ENCODE measurements at places on chromosomes 2 and 18.

DNA sequence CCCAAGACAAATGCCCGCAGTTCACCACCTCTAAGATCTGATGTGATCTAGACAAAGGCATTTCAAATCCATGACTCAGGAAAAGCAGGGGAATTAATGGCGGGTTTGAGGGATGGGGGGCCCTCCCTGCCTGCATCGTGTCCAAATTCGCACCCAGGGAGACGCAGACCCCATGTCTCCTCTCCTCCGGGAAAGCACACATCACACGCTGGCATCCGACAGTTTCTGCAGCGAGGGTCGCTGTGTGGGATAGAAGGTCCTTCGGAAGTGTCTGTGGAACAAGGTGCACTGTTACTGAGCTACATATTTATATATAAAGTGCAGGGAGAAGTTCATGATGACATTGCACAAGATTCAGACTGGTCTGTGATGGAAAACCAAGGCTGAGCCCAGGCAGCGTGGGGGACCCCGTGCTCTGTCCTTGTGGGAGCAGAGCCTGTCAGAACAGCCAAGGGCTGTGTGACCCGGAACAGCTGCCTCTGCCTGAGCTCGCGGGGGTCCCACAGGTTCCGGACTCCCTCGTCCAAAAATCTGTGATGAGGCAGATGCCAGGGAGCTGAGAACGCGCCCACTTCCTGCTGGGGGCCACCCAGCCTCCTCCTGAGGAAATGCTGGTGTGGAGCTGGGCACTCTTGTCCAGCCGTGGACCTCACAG, 82.3 kb upstream of the CTDP1 start:
- DNase-seq, result no peak

- DNase-seq, result no peak
Measured at GRCh38 chr2:223797811-223798721, 39.3 kb downstream of the AP1S3 start.

DNA sequence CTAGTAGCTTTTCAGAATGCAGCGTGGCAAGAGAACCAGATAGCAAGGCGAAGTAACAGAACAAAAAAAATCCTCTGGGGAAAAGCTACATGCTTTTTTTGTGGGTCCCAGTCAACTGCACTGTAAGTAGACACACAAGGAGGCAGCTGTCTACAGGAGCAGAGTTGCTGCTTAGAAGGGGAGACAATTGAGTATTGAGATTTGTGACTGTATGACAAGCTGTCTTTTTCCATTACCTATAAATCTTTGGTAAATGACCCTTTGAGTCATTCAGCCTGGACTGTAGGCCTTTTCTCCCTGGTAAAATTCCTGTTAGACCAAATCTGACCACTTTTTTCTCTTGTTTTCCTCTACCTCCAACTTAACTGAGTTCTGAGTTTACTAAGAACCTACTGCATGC, 144.1 kb upstream of the FOSL2 start:
- DNase-seq, result no peak

DNA sequence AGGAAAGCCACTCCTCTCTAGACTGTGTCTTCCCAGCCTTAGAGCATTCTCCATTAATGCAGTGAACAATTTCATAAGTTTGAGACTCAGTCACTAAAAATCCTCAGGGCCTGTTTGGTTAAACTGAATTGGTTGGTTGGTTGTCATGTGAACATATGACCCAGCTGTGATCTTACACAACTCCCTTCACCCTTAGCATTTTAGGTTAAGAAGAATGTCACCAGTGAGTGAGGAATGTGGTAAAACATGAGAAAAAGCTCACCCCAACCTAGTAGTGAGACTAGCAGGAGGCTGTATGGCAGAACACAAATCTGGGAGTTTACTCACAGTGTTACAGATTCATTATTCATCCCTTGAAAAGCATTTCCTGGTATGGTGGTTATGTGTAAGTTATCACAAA, 32.4 kb downstream of the LHCGR start:
- no peak for DNase-seq

GRCh38 chr2:197140045-197140444, 170.5 kb downstream of the ANKRD44 start:
- no peak for DNase-seq

DNA sequence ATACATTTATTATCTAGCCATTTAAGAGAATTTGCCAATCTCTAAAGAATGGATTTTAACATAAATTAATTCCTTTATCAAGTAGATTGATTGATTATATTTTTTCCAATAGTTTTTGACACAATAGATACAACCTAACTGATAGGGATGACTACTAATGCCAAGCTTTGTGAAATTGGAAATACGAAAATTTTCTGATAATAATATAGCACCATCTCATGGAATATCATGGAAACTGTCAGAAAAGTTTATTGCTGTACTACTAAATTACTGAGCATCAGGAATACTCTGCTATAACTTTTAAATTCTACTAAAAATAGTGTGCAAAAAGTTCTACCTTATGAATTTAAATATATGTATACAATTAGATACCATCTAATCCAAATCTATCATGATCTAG, 101.8 kb upstream of the MAP2 start:
- no peak for DNase-seq

GRCh38 chr18:34707670-34708069, 2.4 kb upstream of the DTNA start:
- DNase-seq, result no peak

- DNase-seq, result no peak
Measured at GRCh38 chr2:158973116-158973956, 4.9 kb downstream of the TANC1 start.

DNA sequence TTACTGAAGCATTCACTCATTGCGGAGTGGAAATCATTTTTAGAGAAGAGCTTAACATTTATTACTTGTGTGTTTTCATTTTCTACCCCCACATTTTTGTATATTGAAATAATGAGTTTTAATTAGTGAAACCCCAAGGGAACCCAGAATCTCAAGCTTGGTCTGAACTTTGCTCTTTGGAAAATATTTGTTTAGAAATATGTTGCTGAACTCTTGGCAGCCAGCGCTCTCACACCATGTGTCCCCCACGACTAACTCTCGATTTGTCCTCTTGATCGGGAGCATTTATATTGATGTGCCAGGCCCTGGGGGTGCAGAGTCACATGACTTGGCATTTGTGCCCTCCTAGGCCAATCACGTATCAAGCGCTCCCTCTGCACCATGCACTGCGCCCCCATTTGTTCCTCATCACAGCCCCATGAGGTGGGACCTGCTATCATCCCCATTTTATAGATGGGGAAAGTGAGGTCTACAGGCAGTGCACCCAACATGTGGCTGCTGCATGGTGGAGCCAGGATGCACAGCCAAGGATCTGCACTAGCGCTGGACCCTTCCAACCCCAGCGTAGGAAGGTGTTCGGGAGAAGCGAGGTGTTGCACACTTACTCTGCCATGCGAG, 149.7 kb downstream of the NCK2 start:
- no peak for DNase-seq

DNA sequence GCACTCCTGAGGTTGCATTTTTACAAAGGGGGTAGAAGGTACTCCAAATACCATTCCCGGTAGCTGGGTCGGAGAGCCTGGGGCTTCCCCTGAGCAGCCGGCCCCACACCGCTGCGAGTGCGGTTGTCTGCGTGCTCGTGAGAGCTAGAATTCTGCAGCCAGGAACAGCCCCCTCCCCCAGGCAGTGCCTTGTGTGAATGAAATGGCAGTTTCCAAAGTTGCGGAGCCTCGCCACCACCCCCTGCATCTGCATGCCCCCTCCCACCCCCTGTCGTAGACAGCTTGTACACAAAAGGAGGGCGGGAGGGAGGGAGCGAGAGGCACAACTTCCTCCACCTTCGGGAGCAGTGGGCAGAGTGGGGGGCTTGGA, 1.1 kb downstream of the MYCN start:
- no peak for DNase-seq

DNA sequence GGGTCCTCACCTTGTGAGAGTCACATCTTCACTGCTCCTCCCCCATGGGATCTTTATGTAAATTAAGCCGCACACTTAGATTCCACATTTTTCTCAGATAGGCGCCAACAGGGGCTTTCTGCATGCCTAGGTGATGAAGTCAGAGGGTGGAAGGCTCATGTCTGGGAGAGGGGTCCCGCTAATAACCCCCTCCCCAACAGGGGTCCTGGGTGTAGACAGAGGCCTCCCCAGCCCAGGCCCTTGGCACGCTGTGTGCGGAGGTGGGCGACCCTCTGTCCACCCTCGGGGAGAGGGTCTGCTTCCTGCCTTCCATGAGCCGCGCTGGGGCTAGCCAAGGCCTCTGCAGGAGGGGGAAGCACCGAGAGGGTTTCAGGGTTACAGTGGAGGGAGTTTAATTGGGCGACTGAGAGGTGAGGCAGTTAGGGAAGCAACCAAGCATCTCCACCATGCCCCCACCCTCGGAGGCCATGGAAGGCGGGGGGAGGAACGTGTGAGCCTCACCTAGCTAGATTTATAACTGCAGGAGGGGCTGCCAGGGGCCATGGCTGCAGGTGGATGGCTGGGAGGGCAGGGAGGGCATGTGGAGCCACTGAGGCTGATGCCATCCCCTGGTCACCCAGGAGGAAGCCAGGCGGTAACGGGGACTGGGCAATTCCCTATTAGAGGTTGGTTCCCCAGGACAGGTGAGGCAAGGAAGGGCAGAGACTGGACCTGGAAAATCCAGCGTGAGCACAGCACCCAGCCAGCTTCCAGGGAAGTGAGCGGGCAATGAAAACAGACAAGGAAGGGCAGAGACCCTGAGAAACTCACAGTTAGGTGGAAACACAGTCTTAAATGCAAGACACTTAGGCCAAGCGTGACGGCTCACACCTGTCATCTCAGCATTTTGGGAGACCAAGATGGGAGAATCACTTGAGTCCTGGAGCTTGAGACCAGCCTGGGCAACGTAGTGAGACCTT, 7.7 kb upstream of the PXDN start:
- DNase-seq, result no peak

- no peak for DNase-seq
Measured at GRCh38 chr2:15559379-15560139, 1.6 kb downstream of the NBAS start.

DNA sequence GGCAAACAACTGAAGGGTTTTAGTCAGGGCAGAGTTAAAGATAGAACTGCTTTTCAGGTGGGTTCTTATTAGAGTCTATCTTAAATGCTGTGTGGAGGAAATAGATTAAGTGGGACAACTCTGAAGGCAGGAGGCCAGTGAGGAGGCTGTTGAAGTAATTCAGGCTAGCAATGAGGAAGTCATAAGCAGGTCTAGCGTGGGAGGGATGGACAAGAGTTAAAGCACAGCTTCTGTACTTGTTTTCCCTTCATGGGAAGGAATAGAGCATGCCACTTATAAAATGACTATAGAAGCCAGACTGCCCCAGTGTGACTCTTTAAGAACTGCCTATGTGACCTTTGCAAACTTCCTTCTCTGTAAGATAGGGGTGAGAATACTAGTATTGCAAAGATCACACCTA, 202.0 kb upstream of the LRRTM1 start:
- DNase-seq, result no peak

- no peak for DNase-seq
Measured at GRCh38 chr18:5237083-5237722, 40.1 kb upstream of the AKAIN1 start.

- DNase-seq, result no peak
Measured at GRCh38 chr2:181176540-181176939, 196.1 kb downstream of the UBE2E3 start.

DNA sequence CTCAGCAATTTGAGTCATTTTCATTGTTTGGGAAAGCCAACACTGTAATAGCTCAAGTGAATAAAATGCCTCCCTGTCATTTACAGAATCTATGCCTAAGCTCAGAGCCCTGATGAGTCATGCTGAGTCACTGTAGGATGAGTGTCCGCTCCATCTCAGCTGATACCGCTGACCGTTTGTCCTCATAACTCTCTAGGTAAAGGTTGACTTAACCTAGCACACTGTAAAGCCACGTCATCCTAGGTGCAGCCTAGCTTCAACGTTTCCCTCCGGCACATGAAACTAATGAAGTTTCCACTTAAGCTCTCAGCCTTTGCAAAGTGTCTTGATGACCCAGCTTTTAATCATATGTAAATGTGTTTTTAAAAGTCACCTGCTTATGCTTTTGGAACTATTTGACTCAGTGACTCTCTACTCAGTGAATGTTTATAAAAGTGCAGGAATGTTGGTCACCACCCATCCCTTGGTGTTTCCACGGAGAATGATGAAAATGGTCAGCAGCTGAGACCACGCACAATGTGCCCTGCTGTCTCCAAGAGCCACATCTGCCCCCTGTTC, 154.0 kb downstream of the PMAIP1 start:
- no peak for DNase-seq

DNA sequence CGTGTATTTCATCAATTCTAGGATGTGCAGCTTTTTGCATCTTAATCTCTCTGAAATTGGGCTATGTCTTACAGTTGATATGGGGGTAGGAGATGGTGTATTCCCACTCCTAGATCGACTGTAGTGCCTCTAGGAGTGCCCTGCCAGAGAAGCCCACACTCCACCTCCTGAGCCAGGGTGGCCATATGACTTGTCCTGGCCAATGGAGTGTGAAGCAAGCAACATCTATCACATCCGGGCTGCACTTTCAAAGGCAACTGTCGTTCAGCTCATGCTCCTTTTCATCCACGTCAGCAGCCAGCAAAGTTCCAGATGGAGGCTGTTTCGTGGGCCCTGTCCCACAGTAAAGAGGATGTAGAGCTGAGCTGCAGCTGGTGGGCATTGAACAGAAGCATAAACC, 149.4 kb upstream of the SLC1A4 start:
- DNase-seq, result no peak

DNA sequence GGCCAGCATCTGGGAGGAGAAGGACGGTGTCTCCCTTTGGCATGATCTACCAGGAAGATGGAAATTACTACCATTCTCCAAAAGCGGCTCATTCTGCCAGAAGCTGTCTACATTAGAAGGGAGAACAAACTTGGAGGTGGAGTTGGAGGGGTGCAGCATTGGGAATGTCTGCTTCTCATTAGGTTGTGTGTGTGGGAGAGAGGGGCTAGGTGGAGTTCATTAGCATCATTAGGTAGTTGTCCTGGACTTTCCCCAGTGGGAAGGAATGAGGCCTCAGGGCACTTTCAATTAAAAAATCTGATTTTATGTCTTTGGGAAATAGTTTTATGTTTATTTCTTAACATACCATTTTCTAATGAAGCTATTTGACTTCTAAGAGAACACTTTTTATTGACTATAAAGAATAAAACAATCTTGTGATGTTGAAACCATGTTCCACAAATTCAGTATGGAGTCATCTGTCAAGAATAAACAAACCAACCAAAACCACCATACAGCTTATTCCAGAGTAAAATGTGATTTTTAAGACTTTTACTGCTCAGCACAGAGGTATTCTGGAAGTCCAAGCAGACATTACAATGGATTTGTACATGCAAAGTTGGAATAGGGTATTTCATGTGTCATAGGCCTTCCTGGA, 60.6 kb downstream of the VAPA start:
- no peak for DNase-seq

DNA sequence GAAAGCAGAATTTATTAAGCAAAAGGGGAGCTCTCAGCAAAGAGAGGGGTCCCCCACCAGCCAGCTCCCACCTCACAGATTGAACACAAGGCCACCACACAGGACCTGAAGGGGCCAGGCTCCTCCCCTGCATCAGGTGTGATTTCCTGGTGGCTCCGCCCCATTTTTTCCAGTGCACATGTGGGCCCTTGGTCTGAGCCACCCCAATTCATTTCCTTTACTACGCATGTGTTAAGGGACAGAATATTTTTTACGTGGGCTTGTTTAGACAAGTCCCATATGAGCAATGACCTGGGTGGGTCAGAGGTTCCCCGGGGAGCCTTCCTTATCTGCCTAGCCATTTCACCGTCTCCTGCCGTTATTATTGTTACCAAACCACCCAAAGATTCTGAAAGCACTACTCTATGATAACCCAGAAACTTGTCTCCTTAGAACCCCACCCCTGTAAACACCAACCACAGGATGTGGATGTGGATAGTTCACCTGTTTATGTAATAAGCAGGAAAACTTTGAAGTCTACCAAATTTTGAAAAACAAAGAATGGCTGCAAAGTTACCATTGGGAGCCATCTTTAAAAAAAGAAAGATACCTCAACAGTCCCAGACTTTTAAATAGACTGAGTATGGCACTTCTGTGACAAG, 191.7 kb downstream of the CD226 start:
- DNase-seq, result no peak
